CD4-positive, alpha-beta T cell treated with Interleukin-15 for 4 hours (primary cell): ENCODE measurements at places on chromosomes 13 and 19.

DNA sequence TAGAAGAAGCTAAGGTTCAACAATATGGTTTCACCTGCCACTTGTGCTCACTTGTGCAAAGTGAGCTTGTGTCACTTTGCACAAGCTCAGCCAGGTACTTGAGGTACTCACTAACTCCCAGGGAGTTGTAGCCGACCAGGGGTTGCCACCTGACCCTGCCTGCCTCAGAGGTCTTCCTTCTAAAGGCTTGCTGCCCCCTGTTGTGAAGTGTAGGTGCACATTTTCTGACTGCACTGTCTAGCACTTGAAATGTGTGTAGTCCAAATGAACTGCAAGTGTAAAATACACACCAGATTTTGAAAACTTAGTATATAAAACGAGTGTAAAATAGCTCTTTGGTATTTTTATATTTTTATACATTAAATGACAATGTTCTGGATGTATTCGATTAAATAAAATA lies 230.8 kb downstream of the DLEU7 start:
- DNase-seq, result no peak

GRCh38 chr19:17682273-17682672 lies 5.9 kb downstream of the UNC13A start:
- no peak for DNase-seq

- DNase-seq, result no peak
These were observed 13.8 kb upstream of the TIMM13 start for GRCh38 chr19:2441096-2441752.

DNA sequence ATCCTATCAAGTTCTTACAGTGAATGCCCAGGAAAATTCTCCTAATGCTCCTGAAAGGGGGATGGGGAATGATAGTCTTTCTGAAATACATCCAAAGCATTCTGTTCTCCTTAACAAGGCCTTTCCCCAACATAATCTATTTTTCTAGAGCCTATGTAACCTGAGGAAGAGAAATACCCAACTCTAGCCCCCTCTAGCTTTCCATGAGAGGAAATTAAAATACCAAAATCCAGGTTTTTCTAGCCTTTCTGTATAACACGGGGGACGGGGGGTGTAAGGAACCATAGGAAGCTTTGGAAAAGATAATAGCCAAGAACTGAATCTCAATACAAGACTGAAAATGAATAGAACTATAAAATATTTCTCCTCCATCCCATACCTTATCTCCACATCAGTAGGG lies 815.9 kb downstream of the SLITRK6 start:
- DNase-seq, result no peak

DNA sequence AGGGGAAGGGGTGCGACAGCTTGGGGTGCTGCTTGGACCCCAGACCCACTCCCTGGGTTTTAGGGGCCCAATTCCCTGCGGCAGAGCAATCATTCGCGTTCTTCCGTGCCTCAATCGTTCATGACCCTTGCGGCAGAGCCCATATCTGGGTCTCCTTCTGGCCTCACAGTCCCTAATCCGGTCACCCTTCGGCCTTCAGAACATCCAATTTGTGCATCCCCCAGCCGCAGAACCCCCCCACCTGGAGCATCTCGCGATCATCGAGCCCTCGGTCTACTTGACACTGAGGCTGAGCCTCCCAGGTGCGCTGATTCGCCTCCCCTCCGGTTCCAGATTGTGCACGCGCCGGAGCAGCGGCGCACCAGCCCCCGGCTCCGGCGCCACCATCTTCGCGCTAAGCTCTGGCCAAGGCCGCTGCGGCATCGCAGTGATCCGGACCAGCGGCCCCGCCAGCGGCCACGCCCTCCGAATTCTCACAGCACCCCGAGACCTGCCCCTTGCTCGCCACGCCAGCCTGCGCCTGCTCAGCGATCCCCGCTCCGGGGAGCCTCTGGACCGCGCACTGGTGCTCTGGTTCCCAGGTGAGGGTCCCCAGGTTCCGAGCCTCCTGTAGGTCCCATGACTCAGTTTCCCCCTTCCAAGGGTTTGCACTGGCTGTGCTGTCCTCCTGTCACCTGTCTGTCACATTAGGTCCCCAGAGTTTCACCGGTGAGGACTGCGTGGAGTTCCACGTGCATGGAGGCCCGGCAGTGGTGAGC lies 501 bp downstream of the GTPBP3 start:
- peak; percentile 20 for DNase-seq

DNA sequence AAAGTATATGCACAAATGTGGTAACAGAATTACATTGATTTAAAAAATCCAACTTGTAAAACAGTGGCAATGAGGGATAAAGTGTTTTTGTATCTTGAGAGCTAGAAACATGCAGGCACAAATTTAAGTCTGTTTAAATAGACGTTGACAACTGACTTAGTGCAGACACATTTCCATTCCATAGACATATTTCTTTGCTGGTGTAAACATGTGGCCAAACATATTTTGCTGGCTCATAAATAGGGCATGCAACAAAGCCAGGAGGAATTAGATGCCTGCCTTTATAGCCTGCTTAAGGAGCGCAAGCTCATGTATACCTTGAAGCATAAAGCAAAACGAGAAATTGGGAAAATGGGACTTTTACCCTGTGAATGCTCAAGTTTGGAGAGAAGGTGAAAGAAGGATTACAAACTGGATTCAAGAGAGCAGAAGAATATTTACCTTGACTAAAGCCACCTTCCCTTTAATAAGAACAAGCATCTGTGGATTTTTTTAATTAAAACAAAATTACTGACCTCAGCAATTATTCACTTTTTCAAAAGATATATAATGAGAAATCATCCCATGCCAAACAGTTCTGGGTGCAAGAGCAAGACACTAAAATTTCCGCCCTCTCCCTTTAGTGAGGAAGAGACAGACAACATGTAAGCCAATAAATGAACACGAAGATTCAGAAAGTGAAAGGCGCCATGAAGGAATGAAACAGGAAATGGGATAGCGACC lies 71.0 kb downstream of the DCT start:
- DNase-seq, result no peak

DNA sequence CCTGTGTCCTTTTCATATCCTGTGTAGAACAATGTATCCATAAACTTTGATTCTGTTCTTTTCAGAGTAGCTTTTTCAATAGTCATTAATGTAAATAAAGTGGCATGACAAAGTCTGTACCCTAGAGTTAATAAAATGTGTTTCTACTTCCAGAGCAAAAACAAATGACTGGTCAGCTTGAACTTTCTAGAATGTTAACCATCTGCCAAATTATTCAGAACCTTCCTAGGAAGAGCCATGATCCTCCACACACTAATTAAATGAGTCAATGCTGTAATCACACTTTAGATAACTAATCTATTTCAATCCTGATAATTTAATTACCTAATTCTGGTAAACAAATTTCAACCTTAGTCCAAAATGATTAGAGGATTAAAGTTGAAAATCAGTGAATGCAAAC lies 73.2 kb downstream of the DIAPH3 start:
- no peak for DNase-seq

DNA sequence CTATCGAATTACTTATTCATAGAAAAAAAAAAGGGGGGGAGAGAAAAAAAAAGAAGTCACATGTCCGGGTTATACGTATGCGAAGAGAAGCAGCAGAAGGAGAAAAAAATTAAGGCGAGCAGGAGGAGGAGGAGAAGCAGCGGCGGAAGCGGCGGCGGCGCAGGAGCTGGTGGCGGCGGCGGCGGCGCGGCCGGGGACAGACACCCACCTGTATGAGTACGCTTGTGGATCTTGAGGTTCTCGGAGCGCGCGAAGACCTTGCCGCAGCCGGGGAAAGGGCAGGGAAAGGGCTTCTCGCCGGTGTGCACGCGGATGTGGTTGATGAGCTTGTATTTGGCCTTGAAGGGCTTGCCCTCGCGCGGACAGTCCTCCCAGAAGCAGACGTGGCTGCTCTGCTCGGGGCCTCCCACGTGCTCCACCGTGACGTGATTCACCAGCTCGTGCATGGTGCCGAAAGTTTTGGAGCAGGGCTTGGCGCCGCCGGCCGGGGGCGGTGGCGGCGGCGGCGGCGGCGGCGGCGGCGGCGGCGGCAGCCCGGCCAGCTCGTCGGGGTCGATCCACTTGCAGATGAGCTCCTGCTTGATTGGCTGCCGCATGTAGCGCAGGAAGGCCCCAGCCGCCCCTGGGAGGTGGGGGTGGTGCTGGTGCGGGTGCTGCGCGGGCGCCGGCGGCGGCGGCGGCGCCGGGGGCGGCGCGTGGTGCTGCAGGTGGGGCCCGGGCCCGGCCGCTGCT lies 1.5 kb downstream of the ZIC5 start:
- no peak for DNase-seq

GRCh38 chr19:33175886-33176669 lies 18.1 kb upstream of the LRP3 start:
- DNase-seq, result peak; percentile 6

DNA sequence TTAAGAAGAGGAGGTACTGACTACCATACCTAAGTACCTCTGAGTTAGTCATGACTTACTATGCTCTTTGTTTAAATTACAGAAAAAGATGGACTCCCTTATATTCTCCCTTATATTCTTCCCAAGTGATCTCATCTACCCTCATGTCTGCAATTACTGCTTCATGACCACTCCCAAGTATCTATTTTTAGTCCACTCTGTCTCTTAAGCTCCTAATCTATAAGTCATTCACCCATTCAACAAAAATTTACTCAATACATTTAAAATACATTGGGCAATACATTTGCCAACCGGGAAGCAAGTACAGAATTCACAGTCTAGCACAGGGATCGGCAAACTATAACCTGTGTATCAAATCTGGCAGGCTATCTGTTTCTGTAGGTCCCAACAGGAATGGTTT lies 42.6 kb downstream of the KPNA3 start:
- no peak for DNase-seq

- DNase-seq, result peak; percentile 66
These were observed 88.8 kb downstream of the GNG7 start for GRCh38 chr19:2613507-2614295.

DNA sequence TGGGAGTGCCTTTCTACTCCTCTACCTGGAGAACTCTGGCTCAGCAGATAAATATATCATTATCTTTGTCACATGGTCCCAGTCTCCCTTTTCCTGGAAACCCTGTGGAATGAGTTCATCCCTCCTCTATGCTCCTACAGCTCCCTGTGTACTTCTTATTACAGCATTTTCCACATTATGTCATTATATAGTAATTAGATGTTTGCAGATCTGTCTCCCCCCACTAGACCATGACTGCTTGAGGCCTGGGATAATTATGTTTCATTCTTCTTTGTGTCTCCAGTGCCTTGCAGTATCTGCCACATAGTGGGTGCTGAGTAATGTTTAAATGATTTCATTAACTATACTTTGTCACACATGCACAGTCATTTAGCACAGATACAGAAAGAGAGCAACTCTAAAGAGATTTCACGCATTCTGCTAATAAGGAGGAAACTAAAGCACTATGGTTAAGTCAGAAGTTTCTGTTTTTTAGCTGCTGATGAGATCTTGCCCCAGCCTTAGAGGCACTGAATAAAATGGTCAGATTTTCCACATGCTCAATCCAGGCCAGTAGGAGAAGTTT lies 66.1 kb upstream of the DIAPH3 start:
- no peak for DNase-seq

- DNase-seq, result no peak
These were observed 164.8 kb upstream of the KL start for GRCh38 chr13:32851083-32852069.

DNA sequence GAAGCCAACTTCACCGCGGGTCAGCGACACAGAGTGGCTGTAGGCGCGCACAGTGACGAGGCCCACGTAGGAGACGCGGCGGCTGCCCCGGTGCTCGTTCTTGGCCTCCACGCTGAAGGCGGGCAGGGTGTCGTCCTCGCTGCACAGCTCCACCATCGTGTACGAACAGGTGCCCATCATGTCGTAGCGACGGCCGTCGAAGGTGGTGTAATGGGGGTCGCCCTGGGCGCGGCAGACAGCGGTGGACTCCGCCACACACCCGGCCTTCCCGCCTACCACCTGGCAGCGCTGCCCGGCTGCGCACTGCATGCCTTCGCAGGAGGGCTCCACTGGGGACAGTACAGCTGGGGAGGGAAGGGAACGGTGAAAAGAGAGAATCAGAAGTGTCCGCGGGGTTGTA lies 10.0 kb downstream of the FCGBP start:
- no peak for DNase-seq

GRCh38 chr19:41427647-41428480 lies 690 bp upstream of the B3GNT8 start:
- DNase-seq, result peak; percentile 37

DNA sequence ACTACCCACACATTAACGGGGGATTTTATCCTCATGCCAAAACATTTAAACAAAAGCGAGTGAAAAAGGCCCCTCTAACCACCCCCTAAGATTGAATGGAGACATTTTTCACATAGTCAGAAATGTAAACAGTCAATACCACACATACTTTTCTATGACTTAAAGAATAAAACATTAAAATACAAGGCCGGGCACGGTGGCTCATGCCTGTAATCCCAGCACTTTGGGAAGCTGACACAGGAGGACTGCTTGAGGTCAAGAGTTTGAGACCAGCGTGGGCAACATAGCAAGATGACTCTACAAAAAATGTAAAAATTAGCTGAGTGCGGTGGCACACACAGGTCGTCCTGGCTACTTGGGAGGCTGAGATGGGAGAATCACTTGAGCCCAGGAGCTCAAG lies 47.3 kb downstream of the MPHOSPH8 start:
- no peak for DNase-seq

- DNase-seq, result no peak
These were observed 8.5 kb upstream of the ZNF83 start for GRCh38 chr19:52646571-52647217.

DNA sequence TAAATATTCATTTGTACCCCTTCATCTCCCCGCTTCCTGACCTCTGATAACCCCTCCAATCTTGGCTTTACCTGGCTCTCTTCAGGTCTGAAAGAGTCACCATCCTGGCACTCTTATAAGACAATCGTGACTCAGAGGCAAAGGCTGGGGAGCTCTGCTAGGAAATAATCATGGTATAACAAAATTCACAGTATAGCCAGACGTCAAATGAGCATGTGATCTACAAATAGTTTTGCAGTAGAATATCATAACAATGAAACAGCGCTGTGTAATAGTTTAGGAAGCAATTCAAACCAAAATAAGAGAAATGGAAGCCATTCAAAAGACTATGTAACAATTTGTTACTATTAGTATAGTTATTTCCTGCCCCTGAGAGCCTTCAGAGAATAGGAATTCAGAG lies 34.2 kb downstream of the RXFP2 start:
- DNase-seq, result no peak

DNA sequence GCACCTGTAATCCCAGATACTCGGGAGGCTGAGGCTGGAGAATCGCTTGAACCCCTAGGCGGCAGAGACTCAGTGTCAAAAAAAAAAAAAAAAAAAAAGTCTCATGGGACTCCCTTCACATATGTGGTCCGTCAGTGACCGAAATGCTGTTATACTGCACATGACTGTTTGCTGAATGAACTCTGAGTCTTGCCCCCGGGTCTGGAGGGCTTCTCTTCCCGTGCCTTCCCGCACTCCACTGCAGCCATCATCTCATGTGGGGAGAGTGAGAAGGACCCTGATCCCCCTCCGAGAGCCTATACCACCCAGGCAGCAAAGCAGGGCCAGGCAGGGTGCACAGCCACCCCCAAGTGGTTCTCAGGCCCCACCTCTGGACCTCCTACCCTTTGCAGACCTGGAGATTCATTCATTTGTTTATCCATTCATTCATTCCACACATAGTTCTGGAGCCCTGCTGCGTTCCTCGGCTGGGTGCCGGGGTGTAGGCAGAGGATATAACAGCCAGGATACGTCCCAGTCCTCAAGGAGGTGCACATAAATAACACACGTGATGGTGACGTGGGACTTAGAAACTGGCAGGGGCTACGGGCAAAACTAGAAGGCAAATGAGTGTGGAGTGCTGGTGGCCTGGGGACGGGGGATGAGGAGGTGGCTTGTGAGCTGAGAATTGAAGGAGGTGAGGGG lies 14.2 kb downstream of the NDUFA11 start:
- DNase-seq, result no peak
